ENCODE measurements at places on chromosomes 13 and 19.

DNA sequence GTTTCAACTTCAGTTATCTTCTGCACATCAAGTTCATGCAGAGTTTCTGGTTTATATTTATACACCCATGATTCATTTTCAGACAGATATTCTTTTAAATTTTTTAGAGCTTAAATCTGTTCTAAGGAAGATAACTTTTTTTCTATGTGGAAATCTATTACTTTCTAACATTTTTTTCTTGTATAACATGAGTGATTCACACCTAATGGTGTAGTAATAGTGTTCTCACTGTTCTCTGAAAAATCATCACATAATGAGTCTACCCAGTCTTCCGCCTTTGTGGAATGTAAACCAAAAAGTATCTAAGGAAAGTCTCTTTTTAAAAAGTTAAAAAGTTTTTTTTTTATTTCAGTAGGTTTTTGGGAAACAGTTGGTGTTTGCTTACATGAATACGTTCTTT, 70.8 kb downstream of the FNDC3A start:
- no peak for DNase-seq

DNA sequence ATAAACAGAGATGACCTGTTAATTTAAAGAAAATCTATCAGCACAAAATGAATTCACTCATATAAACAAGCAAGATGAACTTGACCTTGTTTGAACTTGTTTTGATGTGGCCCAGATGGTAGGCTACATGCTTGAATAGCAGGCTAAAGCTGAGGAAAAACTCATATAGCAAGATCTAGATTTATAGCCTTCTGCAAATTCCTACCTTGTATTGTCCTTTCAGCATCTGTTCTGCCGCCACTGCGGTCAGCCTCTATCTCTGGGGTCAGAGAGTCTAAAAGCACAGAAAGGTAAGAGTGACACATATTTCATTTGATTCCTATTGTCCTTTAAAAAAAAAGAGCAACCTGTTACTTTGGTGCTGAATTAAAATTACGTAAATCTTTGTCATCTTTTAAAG, 392.1 kb downstream of the DACH1 start:
- DNase-seq: no peak

GRCh38 chr13:49459580-49459979, 15.5 kb downstream of the SETDB2 start:
- DNase-seq: no peak

DNA sequence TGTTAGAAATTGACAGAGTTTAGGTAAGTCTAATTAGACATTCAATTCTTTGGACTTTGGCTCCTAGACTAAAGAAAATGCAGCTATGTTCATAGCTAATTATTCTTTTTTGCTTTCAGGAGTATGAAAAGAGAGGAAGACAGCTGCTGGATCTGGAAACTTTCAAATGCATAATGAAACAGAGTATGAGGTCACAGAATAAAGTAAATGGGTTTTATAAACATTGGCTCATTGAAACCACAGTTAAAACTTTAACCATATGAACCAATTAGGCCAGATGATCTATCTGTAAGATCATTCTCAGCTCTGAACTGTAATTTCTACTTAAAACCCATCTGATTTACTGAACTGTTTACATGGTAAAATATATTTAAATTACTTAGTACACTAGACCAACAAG, 82.7 kb downstream of the TEX26 start:
- DNase-seq: no peak
